ENCODE measurements at places on chromosomes 4 and X.

- DNase-seq = no peak
Measured at GRCh38 chrX:9785254-9785943, 830 bp upstream of the SHROOM2 start.

GRCh38 chr4:151716324-151716723 is 44.5 kb downstream of the GATB start:
- DNase-seq = no peak

DNA sequence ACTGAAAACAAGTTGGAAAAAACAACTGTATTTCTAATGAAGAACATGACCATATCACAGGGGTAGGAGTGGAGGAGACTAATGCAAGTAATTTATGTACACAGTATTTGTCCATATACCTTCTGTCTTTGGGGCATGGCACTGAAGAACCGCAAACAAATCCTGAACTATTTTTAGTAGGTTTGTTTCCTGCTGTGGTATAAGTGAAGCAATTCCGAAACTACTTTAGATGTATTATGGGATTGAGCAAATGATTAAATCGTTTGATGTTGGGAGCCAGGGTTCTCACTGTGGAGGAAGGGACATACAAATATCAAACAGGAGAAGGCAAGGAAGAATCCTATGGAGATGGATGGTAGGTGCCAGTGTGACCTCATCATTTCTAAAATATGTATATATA is 18.9 kb upstream of the SH3KBP1 start:
- DNase-seq = no peak

DNA sequence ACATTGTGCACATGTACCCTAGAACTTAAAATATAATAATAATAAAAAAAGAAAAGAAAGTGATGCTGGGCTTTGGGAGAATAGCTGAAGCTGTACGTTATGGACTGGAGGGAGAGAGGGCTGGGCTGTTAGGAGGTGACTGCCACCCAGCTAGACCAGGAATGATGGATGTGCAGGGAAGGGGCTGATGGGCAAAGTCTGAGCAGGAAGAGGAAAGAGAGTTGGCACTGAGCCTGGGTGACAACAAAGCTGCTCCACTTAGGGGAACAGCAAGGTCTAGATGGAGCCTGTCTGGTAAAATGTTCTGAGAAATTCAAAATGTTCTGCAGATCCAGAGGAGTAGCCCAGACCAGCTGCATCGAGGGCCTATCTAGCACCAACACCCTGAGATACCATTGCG is 32.3 kb downstream of the MED28 start:
- DNase-seq = no peak

- DNase-seq = no peak
Measured at GRCh38 chr4:164571593-164572390, 182.1 kb upstream of the SMIM31 start.

- no peak for DNase-seq
Measured at GRCh38 chrX:8714164-8714563, 17.8 kb downstream of the ANOS1 start.

DNA sequence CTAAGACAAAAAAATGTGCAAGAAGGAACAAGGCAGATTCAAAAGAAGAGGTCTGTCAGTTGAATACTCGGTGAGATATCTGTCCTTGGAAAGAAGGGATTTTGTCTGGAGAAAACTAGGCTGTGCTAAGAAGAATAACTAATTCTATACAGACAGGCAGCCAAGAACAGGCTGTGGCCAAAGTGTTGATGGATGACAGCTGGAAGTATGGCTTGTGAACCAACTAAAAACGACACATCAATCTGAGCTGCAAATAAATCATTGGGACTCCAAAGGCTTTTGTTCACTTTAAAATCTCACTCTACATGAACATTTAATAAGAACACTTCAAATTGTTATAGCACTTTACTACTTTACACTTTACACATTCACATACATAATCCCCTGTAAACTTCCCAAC is 70.5 kb upstream of the IGSF1 start:
- no peak for DNase-seq

GRCh38 chr4:5996641-5997040 is 21.6 kb downstream of the C4orf50 start:
- no peak for DNase-seq

DNA sequence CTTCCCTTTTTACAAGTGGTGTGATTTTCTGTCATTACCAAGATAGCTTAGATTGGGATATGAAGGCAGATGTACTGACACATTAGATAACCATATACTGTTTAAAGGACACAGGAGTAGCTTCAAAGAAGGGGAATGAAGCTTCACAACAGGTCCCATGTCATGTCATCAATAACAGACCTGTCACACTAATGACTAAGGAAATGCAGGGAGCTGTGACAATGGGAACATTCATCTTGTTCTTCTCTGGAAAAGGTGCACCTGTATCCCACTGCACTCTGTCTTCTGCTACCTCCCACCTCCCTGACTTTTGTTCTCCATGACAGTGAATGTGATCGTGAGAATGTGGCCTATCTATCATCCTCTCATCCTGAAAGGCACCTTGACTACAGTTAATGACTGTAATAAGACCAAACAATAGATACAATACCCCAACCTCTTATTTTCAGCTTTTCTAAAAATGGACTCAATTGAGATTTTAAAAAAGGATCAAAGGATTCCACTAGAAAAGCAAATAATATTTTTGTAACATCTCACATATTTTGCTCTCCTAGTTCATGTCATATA is 472.5 kb downstream of the STPG2 start:
- no peak for DNase-seq

GRCh38 chr4:86991994-86992393 is 57.2 kb downstream of the AFF1 start:
- DNase-seq = no peak

GRCh38 chr4:13766761-13767540 is 139.4 kb upstream of the BOD1L1 start:
- peak; percentile 62 for DNase-seq

GRCh38 chrX:40175511-40176350 is 78.0 kb upstream of the BCOR start:
- peak; percentile 47 for DNase-seq

- DNase-seq = no peak
Measured at GRCh38 chr4:157727163-157727562, 445.7 kb downstream of the GASK1B start.

GRCh38 chrX:151151665-151152267 is 24.6 kb upstream of the GPR50 start:
- peak; percentile 4 for DNase-seq

- no peak for DNase-seq
Measured at GRCh38 chr4:126958482-126958881, 674.3 kb upstream of the INTU start.

DNA sequence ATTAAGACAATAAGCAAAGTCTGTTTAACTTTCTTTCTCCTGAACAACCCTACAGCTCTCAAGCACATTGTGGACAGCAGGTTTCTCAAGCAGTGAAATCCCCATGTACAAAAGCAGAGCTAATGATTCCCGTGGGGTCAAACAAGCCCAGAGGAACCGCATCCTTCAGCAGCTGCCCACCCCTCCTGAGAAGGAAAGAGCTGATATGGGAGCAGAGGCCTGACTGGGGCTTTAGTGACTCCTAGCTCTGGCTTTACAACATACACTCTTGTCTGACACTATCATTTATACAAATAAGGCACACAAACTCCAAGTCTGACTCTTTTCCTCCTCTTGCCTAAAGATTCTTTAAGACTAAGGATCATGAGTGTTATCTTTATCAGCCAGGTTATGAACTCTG is 32.8 kb downstream of the HDAC8 start:
- no peak for DNase-seq

DNA sequence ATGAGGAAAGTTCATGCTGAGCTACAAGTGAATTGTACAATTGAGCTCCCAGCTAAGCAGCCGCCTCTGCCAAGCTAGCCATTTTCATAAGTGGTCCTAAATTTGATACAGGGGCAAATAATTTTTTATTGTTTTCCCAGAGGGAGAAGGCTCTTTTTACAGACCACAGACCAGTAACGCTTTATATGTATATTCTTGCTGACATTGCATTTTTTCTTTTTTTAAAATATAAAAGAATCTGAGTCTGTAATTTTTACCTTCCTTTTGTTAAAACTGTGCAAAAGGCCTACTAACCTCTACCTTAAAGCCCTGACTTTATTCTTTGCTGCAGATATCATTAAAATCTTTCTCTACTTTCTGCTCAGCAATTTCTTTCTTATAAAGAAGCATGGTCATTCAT is 501.2 kb upstream of the INTU start:
- no peak for DNase-seq

GRCh38 chrX:30489323-30489722 is 88.2 kb downstream of the TASL start:
- DNase-seq = no peak

GRCh38 chr4:82818664-82819662 is 20.4 kb upstream of the SCD5 start:
- DNase-seq = no peak

- DNase-seq = no peak
Measured at GRCh38 chr4:86307432-86307831, 52.4 kb downstream of the MAPK10 start.

DNA sequence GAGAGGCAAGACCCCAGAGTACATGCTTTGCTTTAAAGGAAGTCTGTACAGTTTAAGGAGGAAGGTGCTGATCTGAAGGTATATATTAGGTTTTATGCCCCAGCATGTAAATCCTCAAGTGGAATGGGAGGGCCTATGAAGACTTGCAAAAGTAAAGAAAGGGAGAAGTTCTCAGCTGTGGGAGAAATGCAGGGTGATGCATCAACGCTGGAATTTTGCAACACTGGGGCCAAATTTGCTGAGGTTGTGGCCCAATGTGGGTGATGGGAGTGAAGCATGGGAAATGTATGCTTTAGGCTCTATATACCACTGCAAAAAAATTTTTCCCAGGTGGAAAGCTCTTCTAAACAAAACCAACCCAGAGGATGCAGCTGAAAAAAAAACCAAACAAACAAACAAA is 33.8 kb upstream of the GPR174 start:
- no peak for DNase-seq

DNA sequence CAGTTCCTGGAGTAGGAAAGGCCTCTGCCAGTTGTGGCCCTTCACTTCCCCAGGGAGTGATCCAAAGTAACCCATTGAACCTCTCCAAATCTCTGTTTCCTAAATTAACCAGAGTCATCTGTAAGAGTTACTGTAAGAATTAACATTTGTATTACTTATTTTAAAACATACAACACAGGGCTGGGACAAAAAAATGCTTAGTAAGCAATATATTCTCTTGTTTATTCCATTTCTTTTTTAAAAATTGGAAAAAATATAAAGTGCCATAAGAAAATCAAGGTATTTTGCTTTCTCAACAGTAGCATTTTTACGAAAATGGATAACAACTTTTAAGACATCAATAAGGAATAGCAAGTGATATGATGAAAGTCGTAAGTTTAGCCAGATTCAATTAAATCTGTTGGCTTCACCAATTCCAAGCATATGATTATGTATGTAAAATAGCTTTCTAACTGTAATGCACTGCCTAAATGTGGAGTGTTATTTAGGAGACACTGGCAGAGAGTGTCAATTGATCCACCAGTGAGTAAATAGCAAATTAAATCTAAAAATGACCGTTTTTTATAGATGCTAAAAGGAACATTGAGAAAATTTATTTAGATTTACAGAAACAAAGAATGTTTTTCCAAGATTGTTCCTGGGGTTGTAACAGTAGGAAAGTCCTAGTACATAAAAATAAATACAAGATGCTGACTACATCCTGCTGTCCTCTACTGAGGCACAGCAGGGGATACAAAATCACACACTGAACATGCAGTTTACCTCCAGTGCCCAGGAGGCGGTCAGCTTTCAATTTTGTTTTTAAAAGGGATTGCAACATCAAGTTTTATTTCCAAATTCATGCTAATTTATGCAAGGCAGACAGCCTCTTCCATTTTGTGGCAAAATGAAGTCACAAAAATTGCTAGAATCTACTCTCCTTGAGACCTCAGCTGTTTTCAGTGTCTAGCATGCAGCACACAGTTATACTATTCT is 53.7 kb downstream of the GPM6A start:
- no peak for DNase-seq

DNA sequence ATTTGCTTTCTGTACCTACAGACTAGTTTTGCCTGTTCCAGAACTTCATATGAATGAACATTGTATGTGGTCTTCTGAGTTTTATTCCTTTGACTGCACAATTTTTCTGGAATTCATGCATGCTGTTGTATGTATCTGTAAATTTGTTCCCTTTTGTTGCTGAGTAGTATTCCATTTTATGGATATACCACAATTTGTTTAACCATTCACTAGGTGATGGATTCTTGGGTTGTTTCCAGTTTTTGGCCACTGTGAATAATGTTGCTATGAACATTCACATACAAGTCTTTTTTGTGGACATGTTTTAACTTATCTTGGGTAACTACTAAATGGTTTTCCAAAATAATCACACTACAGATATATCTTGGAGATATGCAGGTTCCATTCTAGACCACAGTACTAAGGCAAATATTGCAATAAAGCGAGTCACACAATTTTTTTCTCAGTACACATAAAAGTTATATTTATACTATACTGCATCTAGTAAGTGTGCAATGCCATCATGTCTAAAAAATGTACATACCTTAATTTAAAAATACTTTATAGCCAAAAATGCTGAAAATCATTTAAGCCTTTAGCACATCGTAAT is 58.7 kb downstream of the TSPAN5 start:
- DNase-seq = no peak

DNA sequence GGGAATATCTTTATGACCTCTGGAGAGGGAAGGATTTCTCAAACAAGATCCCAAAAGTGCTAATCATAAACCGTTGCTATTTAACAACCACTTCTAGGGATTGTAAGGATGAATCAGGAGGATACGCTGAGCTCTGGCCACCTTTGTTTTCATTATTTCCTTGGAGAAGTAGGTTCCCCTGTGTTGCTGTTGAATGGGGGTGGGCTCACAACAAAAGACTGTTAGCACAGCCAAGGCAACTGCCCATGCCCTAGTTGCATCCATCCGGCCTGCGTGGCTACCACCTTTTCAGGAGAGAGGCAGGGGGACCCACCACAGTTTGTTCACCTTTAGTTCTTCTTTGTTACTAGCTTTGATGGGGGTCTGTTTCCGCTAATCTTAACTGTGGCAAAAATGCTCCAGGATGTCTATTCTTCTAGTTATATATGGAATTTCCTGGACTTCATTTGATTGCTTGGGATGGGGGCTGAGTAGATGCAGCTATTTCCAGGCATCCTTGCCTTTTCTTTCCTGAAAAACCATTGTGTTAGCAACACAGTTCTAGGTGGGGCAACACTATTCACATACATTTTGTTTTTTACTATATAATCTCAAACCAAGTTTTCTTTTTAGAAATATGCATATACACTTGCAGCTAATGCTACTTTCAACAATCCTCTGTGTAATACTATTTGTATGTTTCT is 95.4 kb downstream of the KDR start:
- DNase-seq = no peak

- DNase-seq = no peak
Measured at GRCh38 chr4:27846951-27847350, 986.3 kb downstream of the STIM2 start.
